K562 (cell line): ENCODE measurements at places on chromosomes 5 and 9. TPM values are rescaled to one million over a fixed set of nuclear protein-coding genes. Genes with fewer than 3 reads are reported as not detected.

DNA sequence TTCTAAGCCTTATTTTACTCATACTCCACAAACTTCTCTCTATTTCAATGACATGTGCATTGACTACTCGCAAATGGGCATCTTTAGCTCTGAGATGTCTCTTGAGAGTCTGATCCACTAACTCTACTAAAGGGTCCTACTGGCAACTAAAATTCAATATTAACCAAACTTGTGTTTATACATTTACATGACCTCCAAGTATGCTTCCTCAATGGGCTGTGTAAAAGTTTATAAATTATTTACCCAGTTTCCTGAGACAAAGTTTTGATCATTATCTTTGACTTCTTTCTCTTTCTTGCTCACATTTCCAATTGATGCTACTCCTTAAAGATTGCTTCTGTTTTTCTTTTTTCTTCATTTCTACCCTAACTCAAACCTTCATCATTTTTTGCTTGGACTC is 510.1 kb upstream of the DAB2 start:
- no peak for DNase-seq

DNA sequence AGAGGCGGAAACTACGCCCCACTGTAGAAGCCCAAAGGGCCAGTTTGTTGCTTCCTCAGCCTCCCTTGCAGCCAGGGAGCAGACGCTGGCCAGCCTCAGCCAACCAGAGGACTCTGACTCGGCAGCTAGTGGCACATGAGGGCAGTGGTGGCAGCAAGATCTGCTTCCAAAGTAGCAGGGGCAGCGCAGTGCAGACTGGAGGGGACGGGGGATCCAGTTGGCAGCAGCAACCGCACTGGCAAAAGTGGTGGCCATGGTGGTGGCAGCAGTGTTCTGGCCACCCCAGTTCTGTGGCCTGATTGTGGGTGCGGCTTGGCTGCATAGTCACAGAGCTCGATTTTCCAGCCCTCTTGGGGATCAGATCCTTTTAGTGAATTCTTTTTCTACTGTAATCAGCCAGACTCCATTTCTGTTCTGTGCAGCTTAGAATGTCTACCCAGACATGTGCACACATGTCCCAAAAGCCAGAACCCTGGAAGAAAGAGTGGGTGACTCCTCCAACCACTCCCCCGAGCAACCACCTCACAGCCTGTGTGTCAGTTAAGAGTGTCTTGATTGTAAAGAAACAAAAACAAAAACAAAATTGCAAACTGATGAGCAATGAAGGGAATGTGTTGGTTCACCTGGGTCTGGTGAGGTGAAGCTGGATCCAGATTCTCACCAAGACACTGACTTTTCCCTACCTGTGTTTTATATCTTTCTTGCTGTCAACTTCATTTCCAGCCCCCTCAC is 11.0 kb upstream of the ZBTB43 start:
- DNase-seq, result no peak

- no peak for DNase-seq
Measured at GRCh38 chr9:8769153-8769552, 969.6 kb upstream of the DMAC1 start.

DNA sequence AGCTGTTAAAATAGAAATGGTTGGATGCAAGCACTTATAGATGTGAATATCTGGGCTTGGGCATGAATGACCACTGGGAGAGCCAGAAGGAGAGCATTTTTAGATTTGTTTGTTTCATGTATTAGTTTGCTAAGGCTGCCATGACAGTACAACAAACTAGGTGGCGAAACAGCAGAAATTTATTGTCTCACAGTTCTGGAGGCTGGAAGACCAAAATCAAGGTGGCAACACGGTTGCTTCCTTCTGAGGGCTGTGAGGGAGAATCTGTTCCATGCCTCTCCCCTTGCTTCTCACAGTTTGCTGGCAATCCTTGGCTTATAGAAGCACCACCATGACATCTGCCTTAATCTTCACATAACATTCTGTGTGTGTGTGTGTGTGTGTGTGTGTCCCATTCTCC is 20.2 kb upstream of the CDC23 start:
- DNase-seq, result no peak

DNA sequence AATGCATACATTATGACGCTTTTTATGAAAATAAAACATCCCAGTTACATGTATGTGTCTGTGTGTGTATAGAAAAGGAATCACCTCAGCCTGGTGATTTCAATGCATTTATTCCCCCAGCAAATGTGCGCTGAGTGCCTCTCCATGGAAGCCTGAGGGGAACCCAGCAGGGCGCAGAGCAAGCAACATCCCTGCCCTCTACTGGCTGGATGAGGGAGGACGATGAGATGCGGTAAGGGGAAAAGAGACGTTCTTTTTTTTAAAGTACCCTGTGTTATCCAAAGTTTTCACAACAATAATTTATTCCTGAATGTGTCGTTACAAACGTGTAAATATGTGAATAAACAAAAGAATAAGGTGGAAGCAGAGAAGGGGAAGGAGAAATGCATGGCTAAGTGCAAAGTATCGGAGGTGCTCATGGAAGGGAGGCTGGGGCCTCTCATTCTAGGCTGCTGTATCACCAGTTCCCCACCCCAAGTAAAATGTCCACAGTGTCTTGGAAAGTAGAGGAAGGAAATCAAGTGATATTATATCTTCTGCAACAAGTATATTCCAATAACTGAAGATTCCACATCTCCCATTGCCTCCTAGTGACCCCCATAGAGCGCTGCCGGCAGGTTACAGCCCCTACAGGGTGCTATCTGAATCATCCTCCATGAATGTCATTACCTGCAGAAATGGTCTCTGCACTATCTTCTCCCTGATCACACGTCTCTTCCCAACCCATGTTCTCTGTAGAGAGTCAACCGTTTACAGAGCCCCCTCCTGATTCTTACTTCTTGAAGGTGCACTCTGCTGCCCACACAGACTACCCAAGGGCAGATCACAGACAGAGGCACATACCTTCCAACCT is 13.0 kb upstream of the ABLIM3 start:
- DNase-seq, result peak; percentile 63

VLDLR gene
- 0.24 and 0.45 TPM in 2 replicates for polyA plus RNA-seq

TLR4 gene
- not detected in 2 replicates for polyA plus RNA-seq

SPAG8 gene
- 0.17 and 0.40 TPM in 2 replicates for polyA plus RNA-seq

NIPAL4 gene
- polyA plus RNA-seq, result not detected in 2 replicates
